COLO829 (cell line): ENCODE measurements at places on chromosomes 7 and 10.

GRCh38 chr7:27840313-27840712 is 100.4 kb downstream of the TAX1BP1 start:
- no peak for DNase-seq

DNA sequence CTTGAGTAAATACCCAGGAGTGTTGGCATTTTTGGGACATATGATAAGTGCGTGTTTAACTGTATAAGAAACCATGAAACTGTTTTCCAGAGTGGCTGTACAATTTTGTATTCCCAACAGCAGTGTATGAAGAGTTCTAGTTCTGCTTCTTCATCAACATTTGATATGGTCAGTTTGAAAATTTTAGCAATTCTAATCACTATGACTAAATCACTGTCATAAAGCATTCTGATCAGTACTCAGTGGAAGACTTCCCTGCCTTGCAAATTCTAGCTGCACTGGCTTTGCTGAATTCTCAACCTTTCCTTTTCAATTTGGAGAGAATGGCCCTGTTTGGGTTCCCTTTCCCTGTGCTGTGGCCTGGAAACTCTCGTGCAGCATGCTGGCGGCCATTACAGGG is 18.6 kb upstream of the FAM221A start:
- no peak for DNase-seq

- no peak for DNase-seq
Measured at GRCh38 chr10:99906470-99906869, 103.3 kb downstream of the DNMBP start.

GRCh38 chr7:131341690-131342089 is 14.0 kb downstream of the MKLN1 start:
- DNase-seq, result no peak

GRCh38 chr7:132771301-132771730 is 195.0 kb upstream of the PLXNA4 start:
- DNase-seq, result no peak

- DNase-seq, result no peak
Measured at GRCh38 chr10:62019013-62019684, 117.7 kb downstream of the ARID5B start.
